DMS 273 treated with DMSO at 0.1 percent for 48 hours (cell line): ENCODE measurements at places on chromosomes 4 and X.

GRCh38 chrX:137548261-137548660 lies 17.7 kb upstream of the ZIC3 start:
- no peak for DNase-seq

DNA sequence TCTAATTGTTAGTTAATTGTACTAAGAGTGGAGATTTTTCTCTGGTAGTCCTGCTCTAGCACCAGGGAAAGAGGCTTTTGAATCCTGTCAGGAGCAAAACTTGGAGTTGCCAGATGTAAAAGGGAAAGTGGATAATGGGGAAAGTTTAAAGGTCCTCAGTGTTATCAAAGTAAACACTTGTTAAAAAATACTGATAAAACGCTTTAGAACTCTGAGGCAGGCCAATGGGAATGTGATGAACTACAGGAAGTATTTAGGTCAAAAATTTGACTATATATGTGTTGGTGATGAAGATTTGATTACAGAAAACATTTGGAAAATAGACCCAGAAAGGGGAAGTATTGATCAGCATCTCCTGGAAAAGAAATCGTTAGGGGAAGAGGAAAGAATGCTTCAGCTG lies 32.8 kb downstream of the SERPINA7 start:
- DNase-seq, result no peak

DNA sequence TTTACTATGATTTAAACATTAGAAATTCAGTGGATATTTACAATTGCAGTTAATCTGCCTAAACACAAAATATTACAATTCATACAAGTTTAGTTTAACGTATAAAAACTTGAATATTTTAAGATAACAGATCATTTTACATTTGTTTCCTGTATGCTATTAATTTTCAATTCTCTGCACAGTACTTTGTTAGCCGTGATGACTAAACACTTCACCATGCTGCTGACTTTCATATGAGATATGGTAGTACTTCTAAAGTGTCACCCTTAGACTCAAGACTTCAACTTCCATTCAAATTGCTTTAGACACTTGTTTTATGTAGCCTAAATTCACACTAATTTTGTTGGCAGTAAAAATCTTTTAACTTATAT lies 1646.4 kb upstream of the ADGRL3 start:
- DNase-seq, result peak; percentile 10

DNA sequence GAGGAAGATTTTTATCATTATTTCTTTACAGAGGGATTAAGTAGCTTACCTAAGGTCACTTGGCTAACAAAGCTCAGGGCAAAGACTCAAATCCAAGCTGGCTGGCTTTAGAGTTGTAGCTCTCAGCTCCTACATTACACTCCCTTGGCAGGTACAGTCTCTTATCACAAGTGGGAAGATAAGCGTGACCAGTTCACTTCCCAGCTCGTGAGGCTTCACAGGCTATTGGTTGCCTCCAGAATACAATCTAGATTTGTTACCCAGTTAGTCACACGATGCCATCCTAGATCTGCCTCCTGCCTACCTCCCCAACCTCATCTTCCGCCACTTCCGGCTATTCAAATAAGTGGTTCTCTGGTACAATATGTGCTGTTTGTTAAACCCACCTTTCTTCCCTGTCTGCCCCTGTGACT lies 3.7 kb downstream of the MMRN1 start:
- no peak for DNase-seq

DNA sequence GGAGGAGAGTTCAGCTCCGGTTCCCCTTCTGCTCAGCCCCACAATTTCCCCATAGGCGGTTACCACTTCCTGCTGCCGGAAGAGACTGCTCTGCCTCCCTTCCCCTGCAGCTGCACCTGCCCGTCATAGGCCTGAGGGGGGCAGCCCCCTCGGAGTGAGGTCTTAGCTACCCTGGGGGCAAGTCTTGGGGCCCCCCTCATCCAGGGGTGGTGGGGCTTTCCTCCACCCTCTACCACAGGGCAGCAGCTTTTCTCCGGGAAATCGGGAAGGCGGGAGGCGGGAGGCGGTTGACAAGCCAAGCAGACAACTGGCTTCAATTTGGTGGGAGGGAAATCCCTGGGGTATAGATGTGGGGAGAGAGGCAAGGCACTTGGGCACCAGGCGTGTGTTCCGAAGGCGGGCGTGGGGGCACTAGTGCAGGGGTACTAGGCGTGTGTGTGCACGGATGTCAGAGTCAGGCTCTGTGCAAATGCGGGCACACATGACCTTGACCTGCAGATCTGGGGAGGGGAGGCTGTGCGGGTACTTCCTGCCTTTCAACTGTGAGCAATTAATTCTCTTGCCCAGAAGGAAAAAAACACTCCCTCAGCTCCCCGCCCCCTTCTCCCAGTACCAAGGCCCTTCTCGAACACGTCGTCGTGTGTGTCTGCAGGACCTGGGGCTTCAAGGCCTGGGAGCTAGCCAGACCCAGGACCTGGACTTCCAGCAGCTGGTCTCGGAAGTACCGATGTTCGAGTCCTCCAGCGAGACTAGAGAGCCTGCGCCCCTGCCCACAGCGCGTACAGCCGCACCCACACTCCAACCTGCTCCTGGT lies 1.0 kb upstream of the ARHGAP4 start:
- DNase-seq, result no peak

GRCh38 chr4:46081248-46081647 lies 42.6 kb downstream of the GABRG1 start:
- DNase-seq, result no peak

DNA sequence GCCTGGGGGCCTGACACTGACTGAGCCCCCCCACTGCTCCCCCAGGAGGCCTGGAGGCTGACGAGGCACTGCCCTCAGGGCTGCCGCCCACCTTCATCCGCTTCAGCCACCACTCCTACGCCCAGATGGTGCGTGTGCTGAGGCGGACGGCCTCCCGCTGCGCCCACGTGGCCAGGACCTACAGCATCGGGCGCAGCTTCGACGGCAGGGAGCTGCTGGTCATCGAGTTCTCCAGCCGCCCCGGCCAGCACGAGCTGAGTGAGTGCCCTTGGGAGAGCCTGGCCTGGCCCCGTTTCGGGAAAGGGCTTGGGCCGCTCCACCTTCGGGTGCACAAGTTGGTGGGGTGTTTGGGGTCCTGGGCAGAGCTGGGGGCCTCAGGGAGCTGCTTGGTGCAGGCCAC lies 11.4 kb downstream of the CPZ start:
- no peak for DNase-seq
